Upper lobe of right lung (tissue), 1 donor: ENCODE measurements at places on chromosomes 13 and 19. TPM values are rescaled to one million over a fixed set of nuclear protein-coding genes. Genes with fewer than 3 reads are reported as not detected.

DNA sequence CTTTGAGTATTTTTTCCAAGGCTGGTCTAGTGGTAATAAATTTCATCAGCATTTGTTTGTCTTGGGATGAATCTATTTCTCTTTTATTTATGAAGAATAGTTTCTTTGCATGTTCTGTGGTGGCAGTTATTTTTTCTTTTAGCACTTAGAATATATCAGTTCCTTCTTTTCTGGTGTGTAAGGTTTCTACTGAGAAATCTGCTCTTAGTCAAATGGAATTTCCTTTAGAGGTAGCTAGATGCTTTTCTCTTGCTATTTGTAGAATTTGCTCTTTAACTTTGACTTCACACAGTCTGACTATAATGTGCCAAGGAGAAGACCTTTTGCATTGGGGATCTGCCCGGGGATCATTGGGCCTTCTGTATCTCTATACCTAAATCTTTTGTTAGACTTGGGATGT lies 4.1 kb upstream of the SIGLEC6 start:
- no peaks in the 10 kb centered on the region for H3K36me3 ChIP-seq
- H3K27me3 ChIP-seq = peaks cover 25% of the 10 kb centered on the region
- no peak overlapping the region for H3K4me3 ChIP-seq
- no peak for DNase-seq
- no peak overlapping the region for H3K27ac ChIP-seq

- H3K27me3 ChIP-seq = no peaks in the 10 kb centered on the region
- peak overlapping the region; percentile 13 for H3K27ac ChIP-seq
- DNase-seq = no peak
- no peaks in the 10 kb centered on the region for H3K4me1 ChIP-seq
- peaks cover 90% of the 10 kb centered on the region for H3K36me3 ChIP-seq
These were observed 24.3 kb upstream of the MYDGF start for GRCh38 chr19:4694211-4694987.

GRCh38 chr19:4445963-4446703 lies 11.5 kb downstream of the UBXN6 start:
- no peak overlapping the region for H3K4me3 ChIP-seq
- H3K27ac ChIP-seq = no peak overlapping the region
- no peaks in the 10 kb centered on the region for H3K27me3 ChIP-seq
- H3K4me1 ChIP-seq = no peaks in the 10 kb centered on the region
- no peak for DNase-seq

DNA sequence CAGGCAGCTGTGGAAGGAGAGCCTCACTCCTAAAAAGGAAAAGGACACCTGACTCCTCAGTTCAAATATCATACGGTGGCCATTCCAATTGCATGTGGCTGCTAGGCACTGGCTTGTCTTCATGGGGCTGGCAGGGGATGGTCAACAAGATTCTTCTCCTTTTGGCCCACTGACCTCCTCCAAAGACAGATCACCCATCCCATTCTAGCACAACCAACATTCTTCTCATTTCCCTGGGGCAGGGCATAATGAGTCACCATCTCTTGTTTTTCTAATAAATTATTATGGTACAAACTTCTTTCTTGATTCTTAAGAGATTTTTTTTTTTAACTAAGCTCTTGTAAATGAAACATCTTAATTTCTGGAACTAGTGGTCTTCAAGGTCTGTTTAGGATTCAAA lies 136.7 kb upstream of the NBEA start:
- no peak for DNase-seq
- H3K4me3 ChIP-seq = no peak overlapping the region
- H3K27me3 ChIP-seq = no peaks in the 10 kb centered on the region
- no peaks in the 10 kb centered on the region for H3K4me1 ChIP-seq

DNA sequence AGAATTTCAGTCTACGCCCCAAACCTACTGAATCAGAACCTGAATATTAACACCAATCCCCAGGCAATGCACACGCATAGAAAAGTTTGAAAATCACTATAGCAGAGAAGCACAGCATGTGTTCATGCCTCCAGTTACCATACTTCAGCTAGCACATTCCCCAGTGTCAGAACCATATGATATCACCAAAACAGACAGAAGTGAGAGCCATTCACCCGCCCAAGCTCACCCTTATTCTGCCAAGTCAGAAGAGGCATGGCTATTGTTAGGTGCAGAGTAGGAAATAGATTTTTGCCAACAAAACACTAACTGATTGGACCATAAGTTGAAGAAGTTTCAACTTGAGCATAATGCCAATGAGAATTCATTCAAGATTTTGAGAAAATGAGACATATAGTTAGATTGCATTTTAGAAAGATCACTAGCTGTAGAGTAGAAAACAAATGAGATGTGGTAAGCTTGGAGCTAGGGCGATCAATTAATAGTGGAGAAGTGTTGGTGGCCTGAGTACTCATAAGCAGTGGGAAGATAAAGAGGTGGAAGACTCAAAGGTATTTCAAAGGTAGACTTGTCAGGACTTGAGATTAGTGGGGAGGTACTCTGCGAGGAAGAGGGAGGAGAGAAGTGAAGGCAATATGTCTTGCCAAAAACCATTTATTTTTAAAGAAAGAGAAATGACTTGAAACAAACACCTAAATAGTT lies 492.4 kb downstream of the SUCLA2 start:
- no peak overlapping the region for H3K4me3 ChIP-seq
- no peaks in the 10 kb centered on the region for H3K27me3 ChIP-seq
- H3K27ac ChIP-seq = no peak overlapping the region
- H3K4me1 ChIP-seq = no peaks in the 10 kb centered on the region
- H3K36me3 ChIP-seq = no peaks in the 10 kb centered on the region

DNA sequence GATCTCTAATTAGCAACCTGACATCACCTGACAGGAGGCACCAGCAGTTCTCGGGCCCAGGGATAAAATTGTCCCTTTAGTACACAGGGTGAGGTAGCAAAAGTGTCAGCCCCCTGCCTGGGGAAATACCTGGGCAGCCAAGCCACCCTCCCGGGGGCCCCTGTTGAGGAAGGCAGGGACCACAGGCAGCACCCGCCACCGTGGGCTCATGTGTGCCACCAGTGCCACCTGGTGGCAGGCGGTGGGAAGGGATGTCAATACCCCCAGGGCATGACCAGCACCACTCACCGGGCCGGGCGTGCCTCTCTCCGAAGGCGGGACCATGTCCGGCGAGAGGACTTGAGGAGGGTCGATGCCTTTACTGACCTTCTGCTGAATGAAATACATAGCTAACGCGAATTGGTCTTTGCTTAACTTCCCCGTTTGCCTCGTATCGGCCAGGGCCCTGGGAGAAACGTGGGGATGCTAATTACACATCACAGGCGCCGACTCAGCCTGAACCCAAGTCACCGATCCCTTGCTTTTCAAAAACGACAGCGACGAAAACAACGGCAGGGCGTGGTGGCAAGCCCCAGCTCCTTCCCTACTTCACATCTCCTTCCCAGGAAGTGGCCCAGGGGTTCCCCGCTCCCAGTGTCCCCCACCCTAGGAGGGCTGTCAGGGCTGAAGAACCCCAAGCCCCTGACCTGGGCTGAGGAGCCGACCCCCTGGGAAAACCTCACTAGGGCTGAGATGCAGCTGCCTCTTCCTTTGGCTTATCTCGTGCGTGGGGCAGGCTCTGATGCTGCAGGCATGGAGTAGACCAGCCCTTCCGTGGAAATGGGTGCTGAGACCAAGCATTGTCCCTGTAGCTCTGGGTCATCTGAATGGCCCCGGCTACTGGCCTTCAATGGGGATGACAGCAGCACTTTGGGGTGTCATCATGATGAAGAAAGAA lies 53.8 kb downstream of the EPS15L1 start:
- no peak overlapping the region for H3K4me3 ChIP-seq
- no peaks in the 10 kb centered on the region for H3K4me1 ChIP-seq
- no peaks in the 10 kb centered on the region for H3K27me3 ChIP-seq
- H3K36me3 ChIP-seq = peaks cover 75% of the 10 kb centered on the region

The KIR3DL2 gene
- 0.35 TPM for total RNA-seq

DNA sequence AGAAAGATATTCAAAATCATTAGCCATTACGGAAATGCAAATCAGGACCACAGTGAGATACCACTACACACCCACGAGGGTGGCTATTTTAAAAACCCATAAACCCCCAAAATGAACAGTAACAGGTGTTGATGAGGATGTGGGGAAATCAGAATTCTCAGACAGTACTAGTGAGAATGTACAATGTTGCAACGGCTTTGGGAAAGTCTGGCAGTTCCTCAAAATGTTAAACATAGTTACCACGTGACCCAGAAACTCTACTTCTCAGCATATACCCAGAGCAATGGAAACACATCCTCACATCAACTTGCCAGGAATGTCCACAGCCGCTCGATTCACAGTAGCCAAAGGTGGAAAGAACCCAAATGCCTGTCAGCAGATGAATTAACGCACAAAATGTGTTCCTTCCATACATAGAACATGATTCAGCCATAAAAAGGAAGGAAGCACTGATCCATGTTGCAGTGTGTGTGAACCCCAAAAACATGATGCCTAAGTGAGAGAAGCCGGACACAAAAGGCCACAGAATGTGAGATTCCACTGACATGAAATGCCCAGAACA lies 7.0 kb downstream of the PLVAP start:
- H3K36me3 ChIP-seq = no peaks in the 10 kb centered on the region
- no peak overlapping the region for H3K27ac ChIP-seq
- H3K27me3 ChIP-seq = no peaks in the 10 kb centered on the region
- H3K4me3 ChIP-seq = no peak overlapping the region
- no peaks in the 10 kb centered on the region for H3K4me1 ChIP-seq

DNA sequence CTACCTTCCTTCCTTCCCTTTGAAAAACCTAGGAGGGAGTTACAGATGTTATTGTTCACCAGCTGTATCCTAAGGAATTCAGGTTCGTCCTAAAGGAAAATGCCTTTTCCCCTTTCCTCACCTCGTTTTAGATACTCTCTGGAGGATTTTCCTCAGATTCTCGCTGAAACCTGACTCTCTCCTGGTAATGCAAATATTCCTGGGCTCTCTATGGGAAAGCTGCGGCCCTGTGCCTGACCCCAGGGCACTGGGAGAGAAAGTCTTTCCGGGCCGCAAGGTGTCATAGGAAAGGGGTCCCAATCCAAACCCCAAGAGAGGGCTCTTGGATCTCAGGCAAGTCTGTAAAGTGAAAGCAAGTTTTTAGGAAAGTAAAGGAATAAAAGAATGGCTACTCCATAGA lies 13.1 kb upstream of the OR1M1 start:
- no peaks in the 10 kb centered on the region for H3K4me1 ChIP-seq
- no peak overlapping the region for H3K4me3 ChIP-seq
- H3K36me3 ChIP-seq = no peaks in the 10 kb centered on the region

DNA sequence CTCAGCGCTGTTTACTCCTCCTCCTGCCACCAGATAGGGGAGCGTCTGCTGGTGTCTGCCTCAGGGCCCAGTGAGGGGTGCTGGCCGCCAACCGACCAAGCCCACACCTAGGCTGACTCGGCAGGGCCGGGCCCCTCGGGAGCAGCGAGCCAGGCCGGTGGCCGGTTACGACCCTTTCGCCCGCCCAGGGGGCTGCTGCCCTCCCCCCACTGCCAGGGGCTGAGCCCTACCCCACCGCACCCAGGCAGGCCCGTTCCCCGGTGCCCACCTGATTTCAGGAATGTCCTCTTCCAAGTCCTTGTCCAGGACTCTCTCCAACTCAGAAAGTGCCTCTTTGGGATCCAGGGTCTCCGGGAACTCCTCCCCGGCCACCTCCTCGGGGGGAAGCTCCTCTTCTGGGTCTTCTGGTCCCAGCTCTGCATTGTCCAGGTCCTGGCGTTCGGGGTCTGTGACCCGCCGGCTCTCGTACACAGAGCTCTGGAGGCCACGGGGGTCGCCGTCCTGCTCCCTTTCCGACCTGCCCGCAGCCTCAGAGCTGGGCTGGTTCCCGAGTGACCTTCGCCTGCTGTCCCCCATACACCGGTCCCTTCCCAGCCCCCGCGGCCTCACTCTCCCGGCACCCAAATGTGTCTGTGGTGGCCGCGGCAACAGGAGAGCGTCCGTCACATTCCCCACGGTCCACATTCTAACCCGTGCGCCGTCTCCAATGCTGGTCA lies 31.0 kb upstream of the MIER2 start:
- H3K4me3 ChIP-seq = no peak overlapping the region
- H3K36me3 ChIP-seq = no peaks in the 10 kb centered on the region
- no peak for DNase-seq
- H3K4me1 ChIP-seq = no peaks in the 10 kb centered on the region

- peaks cover 7% of the 10 kb centered on the region for H3K27me3 ChIP-seq
- H3K36me3 ChIP-seq = no peaks in the 10 kb centered on the region
These were observed 816.6 kb downstream of the UQCRFS1 start for GRCh38 chr19:28396287-28396831.

GRCh38 chr19:53537521-53538377 lies at the start of gene ZNF331:
TSS of gene ZNF331 (plus strand) at chr19:53538145. CDS start at chr19:53569377, 31,232 bp downstream.
- H3K27ac ChIP-seq = peak within 1 kb of the TSS; percentile 86
- DNase-seq = peak; percentile 93
- no peaks in the 10 kb centered on the region for H3K27me3 ChIP-seq
- peaks cover 15% of the 10 kb centered on the region for H3K36me3 ChIP-seq
- no peaks in the 10 kb centered on the region for H3K4me1 ChIP-seq
- H3K4me3 ChIP-seq = peak within 1 kb of the TSS; percentile 62
